ENCODE measurements at places on chromosomes 3 and 15.

DNA sequence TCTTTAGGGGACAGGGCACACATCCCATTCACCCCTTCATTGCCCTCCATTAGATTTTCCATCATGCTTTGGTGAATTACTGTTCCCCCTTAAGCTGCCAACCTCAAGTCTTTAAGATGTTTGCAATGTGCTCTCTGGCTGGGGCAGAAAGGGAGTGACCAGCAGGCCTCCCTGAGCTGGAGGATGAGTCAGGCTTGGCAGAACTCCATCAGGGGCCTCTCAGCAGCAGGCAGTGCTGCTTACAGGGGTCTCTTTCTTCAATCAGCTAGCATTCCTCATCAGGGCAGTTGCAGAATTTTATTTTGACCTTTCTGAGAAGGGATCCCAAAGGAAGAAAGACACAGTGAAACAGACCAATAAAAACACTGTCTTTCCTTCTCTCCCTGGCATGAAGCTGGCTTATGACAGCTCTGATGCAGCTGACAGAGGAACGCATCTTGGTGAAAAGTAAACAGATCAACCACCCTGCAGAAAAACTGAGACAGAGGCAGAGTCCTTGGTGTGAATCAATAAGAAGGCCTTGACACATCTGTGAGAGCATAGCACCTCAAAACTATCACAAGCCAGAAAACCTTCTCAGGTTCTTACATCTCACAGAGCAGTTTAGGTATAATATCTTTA lies 88.7 kb upstream of the MRPL3 start:
- DNase-seq = no peak

- DNase-seq = no peak
These were observed 191.1 kb downstream of the PDZRN3 start for GRCh38 chr3:73433687-73434086.

- DNase-seq = no peak
These were observed 46.0 kb downstream of the RBM15B start for GRCh38 chr3:51436998-51437639.

- no peak for DNase-seq
These were observed 54.0 kb downstream of the KCNH8 start for GRCh38 chr3:19202303-19202702.

DNA sequence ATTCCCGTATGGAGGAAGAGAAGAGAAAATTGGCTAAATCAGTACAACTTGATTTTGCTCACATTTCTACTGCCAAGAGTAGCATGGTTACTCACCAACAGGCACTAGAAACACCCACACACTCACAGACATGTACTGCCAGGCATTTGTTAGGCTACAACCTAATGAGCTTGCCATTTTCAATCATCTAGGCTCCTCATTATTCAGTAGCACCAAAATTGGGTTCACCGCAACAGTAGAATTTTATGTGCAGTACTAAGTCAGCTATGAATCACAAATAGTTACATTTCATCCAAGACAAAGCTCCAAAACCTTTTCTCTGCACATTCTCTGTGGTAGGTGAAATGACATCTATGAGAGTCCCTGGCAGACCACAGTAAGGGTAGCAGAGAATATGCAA lies 15.0 kb upstream of the THUMPD3 start:
- DNase-seq = no peak

GRCh38 chr3:122074621-122075265 lies 19.6 kb downstream of the CD86 start:
- DNase-seq = peak; percentile 20

All from CD4-positive, alpha-beta T cell treated with Interleukin-21 for 1 hour (primary cell).